ENCODE measurements at places on chromosomes 5 and 9.

- no peak for DNase-seq
Measured at GRCh38 chr9:96490534-96491078, 40.6 kb downstream of the HABP4 start.

DNA sequence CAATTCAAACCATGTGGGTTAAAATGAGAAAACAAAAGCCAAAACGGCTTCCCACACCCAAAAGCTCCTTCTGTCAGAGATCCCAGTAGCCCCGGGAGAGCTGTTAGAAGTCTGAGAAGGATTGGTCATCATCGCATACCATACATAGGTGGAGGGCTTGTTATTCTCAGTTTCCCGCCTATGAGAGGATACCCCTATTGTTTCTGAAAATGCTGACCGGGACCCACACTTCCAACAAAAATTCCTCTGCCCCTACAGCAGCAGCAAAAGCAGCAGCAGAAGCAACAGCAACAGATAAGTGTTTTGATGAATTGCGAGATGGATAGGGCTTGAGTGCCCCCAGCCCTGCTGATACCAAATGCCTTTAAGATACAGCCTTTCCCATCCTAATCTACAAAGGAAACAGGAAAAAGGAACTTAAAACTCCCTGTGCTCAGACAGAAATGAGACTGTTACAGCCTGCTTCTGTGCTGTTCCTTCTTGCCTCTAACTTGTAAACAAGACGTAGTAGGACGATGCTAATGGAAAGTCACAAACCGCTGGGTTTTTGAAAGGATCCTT lies at the start of gene TEK:
Gene TEK (plus strand): TSS at position 245 of the 561 bp plus-strand sequence. CDS start 366 bp downstream, outside the sequence.
- no peak for DNase-seq

DNA sequence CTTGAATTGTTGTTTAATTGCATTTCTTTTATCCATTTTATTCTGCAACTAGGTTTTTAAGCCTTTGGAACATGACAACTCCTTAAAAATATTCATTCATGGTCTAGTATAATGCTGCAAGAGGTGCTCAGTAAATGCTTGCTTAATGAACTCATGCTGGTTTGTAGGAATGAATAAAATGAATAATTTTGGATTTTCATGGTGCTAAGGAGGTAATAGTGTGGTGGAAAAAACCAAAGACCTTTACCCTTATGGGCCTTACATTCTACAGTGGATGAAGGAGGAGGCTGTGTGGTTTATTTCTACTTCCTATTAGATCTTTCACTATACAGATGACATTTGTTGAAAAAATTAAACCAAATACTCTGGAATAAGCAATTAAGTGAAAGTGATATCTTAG lies 43.4 kb downstream of the LRRTM2 start:
- DNase-seq, result no peak

DNA sequence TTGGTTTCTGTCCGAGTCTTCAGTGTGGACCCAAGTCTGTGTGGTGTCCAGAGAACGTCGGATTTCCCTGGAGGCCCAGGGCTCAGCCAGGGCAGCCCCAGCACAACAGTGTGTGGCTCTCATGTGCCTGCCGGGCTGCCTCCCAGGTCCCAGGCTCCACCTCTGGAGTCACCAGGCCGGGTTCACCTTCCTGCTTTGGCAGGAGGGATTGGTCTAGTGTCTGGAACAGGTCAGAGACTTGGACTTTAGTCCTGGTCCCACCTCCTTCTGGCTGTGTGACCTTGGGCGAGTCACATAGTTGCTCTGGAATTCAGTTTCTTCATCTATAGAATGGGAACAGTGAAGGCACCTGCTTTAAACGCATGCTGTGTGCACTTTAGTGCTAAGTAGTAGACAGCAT lies 3.2 kb downstream of the DOLPP1 start:
- DNase-seq, result no peak

GRCh38 chr5:160496334-160496733 lies 74.7 kb downstream of the PTTG1 start:
- no peak for DNase-seq

- no peak for DNase-seq
Measured at GRCh38 chr9:81683238-81683637, 6.1 kb downstream of the TLE1 start.

GRCh38 chr5:79975422-79975821 lies 15.6 kb downstream of the MTX3 start:
- DNase-seq, result no peak

GRCh38 chr5:169705322-169705721 lies 68.2 kb downstream of the DOCK2 start:
- no peak for DNase-seq

- DNase-seq, result no peak
Measured at GRCh38 chr5:28421141-28421540, 1382.8 kb upstream of the CDH9 start.

- peak; percentile 64 for DNase-seq
Measured at GRCh38 chr9:85741095-85741874, 469 bp downstream of the AGTPBP1 start.

GRCh38 chr5:154315196-154315595 lies 124.7 kb downstream of the GALNT10 start:
- no peak for DNase-seq

- DNase-seq, result no peak
Measured at GRCh38 chr9:110573305-110573704, 6.2 kb downstream of the SVEP1 start.

DNA sequence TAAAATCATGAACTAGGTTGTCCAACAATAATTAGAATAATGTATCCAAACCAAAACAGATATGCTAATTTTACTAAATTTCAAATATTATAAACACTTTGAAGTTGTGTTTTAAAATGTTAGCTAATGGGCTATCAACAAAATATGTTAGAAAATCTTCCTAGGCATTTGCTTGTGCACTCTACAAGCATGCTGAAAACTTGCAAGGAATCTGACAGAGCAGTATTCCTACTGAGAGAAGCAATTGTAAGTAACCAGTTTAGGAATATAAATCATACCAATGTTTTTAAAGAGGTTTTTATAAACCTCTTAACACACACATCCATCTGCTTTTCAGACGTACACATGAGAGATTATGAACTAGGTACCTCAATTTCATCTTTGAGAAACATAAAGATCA lies 228.4 kb upstream of the TBCA start:
- no peak for DNase-seq

- DNase-seq, result no peak
Measured at GRCh38 chr9:108423433-108423832, 432.4 kb downstream of the ACTL7B start.

GRCh38 chr5:153565822-153566221 lies 75.4 kb downstream of the GRIA1 start:
- no peak for DNase-seq

- DNase-seq, result no peak
Measured at GRCh38 chr9:91843623-91844148, 106.3 kb downstream of the ROR2 start.

Data from effector CD4-positive, alpha-beta T cell (primary cell).